Stimulated activated CD8-positive, alpha-beta memory T cell treated with anti-CD3 and anti-CD28 coated beads, Interleukin-15, amount 100 ng/mL, for 4 hours (primary cell): ENCODE measurements at places on chromosomes 7 and 10.

GRCh38 chr10:30736685-30737232, 107.2 kb upstream of the LYZL2 start:
- no peak for DNase-seq

GRCh38 chr10:2897619-2898508, 169.5 kb upstream of the PFKP start:
- DNase-seq, result no peak

DNA sequence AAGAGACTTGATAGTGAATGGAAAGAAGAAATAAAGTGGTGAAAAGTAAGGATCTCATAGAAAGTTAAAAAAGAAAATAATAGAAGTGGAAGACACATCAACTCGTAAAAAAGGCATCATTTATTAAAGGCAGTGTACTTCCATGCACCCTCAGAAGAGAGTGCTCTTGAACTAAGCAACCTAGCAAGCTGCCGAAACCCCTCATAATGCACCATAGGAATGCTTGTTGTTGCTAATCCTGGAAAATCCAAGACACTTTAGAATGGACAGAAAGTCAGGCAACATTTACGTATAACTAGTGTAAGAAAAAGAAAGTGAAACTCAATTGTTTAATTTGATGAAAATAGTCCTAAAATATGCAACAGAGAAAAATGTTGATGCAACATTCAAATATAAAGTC, 12.8 kb downstream of the TFPI2 start:
- no peak for DNase-seq

DNA sequence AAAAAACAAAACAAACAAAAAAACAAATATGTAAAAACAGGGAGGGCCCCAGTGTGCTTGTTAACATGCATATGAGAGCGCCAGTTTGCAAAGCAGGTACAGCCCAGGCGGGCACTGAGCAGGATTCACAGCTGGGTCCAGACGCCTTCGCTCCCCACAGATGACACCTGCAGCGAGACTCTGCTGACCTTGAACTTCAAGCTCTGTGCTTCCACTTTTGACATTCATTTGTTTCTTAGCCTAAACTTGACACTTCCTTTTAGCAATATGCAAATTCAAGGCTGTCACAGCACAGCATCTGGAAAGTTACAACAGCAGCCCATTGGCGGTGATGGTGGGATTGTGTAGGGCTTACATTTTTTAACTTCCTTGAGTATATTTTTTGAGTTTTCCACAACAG, 88.8 kb upstream of the TNS3 start:
- no peak for DNase-seq

DNA sequence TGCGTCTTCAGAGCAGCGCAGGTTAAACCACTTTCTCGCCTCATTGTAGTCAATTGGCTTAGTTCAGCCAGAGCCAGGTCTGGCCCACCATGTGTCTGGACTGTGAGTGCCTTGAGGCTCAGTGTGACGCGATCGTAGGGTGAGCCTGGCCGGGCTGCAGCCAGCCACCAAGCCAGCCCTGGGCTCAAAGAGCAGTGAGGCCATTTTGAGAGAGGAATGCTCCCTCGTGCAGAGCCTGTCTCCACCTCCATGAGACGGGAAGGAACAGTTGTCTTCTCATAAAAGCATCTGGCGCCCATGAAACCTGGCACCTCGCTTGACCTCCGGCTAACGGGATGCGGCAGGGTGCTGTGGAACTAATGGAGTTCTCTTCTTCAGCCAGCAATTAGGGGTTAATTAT, 34.5 kb downstream of the LHPP start:
- no peak for DNase-seq

DNA sequence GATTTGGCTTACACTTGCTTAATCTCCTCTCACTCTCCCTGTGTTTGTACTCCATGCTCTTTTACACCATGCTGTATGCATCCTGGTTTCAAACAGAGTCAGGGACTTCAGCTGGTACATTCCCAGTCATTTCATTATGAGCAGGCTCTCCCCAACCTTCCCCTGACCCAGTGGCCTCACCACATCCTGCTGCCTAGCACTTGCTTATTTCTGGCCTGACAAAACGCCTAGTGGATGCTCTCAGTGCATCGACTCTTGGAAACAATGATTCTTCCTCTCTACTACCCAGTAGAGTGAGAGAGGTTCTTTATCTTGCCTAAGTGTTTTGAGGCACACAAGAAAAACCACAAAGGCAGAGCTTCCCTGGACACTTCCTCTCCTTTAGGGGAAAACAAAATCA, 63.4 kb downstream of the CAV1 start:
- no peak for DNase-seq
